ENCODE measurements at places on chromosomes 11 and 22.

GRCh38 chr11:65947133-65947532, 1.9 kb downstream of the TSGA10IP start:
- no peak for DNase-seq

- no peak for DNase-seq
Measured at GRCh38 chr11:121800731-121801393, 315.2 kb downstream of the BLID start.

DNA sequence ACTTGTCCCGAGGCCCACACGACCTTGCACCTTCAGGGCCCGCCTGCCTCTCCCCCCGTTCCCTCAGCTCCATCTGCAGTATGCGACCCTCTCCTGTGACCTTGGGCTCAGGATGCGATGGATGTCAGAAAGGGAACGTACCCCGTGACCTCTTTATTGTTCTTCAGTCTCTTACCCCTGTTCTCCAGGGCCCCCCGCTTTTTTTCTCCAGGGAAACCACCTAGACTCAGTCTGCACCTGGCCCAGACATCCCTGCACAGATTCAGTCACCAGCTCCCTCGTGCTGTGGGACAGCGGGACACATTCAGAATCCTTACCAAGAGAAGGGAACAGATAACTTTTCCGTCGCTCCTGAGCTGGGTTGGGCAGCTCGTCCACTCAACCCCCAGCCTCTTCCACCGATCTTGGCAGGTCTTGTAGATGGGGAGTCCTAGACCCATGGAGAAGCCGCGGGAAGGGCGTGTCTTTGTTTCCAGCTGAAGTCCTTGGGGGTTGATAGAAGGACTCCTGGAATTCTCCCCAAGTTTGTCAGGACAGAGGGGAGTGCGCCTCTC, 1.4 kb upstream of the PHOX2A start:
- no peak for DNase-seq

DNA sequence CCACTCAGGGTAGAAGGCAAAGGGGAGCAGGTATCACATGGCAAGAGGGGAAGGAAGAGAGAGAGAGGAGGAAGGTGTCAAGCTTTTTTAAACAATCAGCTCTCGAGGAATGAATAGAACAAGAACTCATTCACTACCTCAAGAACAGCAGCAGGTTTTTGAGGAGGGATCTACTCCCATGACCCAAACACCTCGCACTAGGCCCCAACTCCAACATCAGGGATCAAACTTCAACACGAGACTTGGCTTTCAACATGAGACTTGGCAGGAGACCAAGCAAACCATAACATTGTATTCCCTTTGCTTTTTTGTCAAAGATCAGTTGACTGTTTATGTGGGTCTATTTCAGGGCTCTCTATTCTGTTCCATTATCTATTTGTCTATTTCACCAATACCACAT, 26.9 kb upstream of the APOBEC3A start:
- no peak for DNase-seq

GRCh38 chr22:26660961-26661578, 3.7 kb downstream of the MIAT start:
- DNase-seq, result no peak

DNA sequence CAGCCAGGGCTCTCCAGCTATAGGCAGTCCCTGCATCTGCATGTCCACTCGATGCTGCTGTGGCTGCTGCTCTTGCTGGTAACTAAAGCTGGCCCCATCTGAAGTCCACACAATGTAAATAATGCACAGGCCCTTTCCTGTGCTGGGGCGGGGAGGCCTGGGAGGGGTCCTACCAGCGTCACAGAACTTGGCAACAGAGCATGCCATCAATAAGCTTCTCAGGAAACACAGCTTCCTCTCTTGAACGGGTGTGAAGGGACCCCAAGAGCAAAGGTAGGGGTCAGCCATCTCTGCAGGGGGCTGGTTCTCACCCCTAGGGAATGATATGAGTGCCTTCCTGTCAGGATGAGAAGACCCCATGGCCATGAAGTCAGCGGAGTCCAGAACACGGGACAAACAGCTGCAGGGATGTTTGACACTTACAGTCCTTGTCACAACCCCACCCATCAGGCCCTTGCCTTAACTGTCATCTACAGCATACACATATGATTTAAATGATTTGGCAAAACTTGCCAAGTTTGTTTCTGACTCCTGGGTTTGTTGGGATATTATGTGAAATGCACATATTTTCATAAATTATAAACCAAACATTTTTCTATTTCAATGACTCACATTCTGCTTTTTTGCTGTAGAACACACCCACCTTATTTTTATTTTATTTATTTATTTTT, 39.1 kb upstream of the LYVE1 start:
- no peak for DNase-seq

DNA sequence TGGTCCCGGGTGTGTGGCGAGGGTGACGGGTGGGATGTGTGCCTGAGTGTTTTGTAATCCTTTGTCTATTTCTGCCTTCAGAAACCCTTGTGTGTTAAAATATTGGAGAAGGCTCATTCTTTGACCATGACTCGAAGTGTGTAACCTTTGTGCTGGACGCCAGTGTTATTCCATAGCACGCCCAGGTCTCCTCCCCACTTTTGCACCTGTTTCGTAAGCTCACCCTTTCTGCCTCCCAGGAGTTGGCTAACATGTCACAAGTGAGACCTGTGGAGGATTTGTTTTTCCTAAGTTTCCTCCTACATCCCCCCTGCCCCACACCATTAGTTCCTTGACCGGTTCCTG, 382 bp downstream of the C11orf54 start:
- DNase-seq, result no peak

- DNase-seq, result no peak
Measured at GRCh38 chr11:12731841-12732336, 57.7 kb downstream of the TEAD1 start.

- DNase-seq, result no peak
Measured at GRCh38 chr11:78031629-78032028, 8.6 kb upstream of the KCTD14 start.

DNA sequence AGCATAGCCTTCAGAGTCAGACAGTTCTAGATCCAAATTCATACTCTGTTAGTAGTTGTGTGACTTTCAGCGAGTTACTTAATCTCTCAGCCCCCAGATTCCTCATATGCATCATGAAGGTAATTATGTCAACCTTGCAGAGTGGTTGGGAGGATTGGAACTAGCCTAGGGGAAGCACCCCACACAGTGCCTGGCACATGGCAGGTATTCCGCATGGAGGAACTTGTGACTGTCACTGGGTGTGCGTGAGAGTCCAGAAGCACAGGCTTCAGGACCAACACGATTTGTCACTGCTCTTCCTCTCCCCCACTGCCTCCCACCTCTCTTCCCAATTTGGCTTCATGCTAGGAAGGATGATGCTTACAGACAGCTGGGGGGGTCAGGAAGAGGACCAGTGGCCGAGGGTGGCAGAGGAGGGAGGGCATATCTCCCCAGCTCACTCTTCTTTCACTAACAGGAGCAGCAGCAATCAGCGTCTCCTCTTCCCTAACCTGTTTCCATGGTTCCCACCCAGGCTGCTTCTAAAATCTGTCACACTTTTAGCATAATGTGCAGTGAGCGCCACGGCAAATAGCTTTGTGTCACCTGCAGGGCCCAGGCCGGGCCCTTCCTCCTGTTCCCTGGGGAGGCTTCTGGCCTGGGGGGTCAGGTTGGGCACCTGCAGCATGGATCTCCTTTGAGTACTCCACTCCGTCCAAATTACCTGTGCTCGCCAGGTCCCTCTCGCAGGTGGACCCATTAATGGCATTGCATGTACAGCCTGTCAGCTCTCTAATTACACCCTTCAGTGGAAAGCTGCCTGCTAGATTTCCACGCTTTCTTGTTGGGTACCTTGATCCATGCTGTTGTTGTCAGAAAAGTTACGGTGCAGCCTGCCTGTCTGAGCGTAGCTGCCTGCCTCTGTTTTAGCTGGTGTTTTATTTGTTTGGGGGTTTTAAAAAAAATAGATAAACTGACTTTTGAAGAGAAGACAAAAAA, 400.4 kb downstream of the NXPE2 start:
- no peak for DNase-seq

DNA sequence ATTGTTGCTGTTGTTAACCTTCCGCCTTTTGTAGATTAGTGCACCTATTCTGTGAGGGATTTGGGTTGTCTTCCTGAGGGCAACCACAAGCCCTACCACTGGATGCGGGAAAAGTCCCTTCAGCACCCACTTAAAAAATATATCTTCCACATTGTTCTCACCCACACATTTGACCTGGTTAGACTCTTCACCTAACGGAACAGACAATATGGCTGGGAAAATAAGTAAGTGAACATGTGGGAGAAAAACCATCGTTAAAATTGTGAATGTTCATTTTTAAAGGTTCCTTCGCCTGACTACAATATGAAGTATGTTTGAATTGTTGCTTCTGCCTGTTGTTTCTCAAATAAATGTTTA, 72.0 kb upstream of the MPEG1 start:
- DNase-seq, result no peak

DNA sequence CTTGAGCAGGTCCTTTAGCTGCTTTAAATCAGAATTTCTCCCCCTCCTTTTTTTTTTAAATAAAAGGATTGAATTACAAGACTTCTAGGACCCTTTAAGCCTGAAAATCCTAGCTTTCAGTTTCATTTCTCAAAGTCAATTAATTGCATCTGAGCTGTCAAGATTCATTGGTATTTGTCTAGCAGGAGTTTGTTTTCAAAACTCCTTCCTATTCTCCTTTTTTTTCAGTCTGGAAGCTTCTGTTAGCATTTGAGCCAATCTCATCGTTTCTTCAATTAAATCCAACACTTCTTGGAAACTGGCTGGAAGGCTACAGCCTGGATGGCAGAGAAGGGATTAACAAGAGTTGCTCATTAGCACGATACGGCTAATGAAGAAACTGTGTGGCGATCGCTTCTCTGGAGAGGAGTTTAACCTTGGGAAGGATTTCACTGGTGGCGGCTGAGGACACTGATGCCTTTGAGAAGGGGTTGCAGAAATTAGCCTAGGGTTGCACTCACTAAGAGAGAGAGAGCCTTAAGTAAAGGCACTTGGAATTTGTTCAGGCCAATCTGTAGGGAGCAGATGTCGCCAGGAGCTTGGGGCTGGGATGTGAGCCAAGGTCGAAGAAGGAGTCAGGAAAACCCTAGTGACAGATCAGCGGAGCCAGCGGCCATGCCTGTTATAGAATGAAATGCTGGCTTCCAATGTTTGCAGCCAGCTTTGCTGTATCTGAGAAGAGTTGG, 43.8 kb upstream of the API5 start:
- DNase-seq, result no peak

DNA sequence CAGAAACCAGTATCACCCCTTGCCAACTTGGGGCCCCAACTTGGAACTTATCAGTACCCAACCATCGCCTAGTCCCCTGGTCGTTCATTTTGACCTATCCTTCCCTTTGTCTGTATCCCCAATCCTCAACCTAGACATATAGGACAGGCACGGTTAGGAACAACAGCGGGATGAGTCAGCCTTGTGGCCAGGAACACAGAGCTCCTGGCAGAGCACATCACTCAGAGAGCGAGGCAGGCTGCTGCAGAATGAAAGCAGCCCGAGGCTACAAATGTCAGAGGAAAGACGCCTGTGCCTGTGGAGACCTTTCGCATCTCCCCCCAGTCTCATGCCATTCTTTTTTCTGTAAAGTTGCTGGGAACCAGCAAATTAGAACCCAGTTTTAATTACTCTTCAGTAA, 14.6 kb downstream of the DKK3 start:
- DNase-seq, result no peak

- DNase-seq, result no peak
Measured at GRCh38 chr11:199004-199581, 6.2 kb downstream of the SCGB1C1 start.

GRCh38 chr11:3835751-3836150, 5.0 kb downstream of the RHOG start:
- no peak for DNase-seq

GRCh38 chr11:76241243-76242000, 35.1 kb upstream of the WNT11 start:
- no peak for DNase-seq

DNA sequence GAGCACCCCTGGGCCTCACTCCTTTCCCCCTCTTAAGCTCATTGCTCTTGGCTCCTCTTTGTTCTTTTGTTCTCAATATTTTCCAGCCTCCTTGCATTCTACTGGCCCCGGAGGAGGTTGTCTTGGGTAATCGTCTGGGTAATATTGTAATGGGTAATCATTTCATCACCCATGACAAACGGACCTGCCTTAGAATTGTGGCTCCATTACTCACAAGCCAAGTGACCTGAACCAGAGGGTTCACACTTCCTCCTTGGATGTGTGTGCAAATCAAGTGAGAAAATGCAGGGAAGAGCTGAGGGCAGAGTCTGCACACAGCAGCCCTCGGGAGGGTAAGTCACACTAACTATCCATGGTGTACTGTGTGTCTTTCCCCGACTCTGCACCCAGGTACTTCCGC, 305.0 kb downstream of the BUD13 start:
- no peak for DNase-seq

GRCh38 chr22:28773461-28773867, 969 bp downstream of the CCDC117 start:
- DNase-seq, result no peak

- DNase-seq, result no peak
Measured at GRCh38 chr11:25758145-25758661, 573.7 kb upstream of the ANO3 start.

GRCh38 chr11:93895106-93895862, 44.9 kb upstream of the VSTM5 start:
- no peak for DNase-seq

DNA sequence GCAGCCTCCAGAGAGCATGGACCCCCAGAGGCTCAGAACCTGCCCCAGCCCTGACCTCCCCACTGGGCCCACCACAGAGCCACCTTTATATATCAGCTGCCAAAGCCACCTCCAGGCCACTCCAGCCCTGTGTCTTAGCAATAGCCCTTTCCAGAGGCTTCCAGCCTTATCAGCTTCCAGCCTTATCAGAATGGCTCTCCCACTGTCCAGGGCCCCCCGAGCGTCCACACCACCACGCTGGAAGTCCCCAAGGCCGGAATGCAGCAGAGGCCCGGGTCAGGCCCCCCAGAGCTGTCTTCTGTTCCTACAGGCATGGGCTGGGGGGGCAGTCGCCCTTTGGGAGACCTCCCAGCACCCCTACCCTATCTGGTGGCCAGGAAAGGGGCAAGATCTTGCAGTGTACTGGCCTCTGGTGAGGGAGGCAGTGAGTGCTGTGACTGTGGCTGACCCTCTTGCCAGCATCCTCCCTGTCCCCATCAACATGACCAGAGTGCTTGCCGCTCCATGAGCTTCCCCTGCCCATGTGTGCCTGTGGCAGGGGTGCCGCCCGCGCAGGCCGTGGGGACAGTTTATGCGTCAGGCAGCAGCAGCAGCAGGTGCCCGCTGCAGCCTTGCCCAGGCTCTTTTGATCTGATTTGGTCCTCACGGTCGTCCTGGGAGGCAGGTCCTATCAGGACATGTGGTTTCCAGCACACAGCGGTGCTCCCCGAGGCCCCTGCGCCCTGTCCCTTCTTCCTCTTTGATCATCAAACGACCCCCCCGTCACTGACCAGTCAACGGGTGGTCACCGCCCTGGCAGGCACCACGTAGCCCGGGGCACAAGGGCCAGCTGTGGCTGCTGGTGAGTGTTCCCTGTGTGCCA, 15.9 kb downstream of the OSBPL5 start:
- DNase-seq, result no peak

DNA sequence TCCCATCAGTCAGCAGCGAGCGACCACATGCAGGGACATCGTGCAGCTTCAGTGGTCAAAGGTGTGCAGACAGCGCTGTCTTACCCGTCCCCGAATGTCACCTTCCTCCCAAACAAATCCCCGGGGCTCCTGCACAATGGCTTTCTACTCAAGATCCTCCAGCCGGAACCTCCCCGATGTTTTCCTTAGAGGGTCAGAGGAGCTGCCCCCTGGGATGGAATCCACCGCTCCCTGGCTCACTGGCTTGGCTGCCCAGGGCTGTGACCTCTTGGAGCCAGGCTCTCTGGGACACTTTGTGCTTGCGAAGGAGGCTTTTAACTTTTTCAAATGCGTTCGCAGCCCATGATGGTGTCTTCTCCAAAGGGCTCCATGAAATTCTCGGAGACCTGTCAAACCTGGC, 17.3 kb upstream of the FGF19 start:
- no peak for DNase-seq

GRCh38 chr11:68912254-68912653, 8.6 kb downstream of the IGHMBP2 start:
- no peak for DNase-seq
